ENCODE measurements at places on chromosomes 1 and 21. TPM values are rescaled to one million over a fixed set of nuclear protein-coding genes. Genes with fewer than 3 reads are reported as not detected.

DNA sequence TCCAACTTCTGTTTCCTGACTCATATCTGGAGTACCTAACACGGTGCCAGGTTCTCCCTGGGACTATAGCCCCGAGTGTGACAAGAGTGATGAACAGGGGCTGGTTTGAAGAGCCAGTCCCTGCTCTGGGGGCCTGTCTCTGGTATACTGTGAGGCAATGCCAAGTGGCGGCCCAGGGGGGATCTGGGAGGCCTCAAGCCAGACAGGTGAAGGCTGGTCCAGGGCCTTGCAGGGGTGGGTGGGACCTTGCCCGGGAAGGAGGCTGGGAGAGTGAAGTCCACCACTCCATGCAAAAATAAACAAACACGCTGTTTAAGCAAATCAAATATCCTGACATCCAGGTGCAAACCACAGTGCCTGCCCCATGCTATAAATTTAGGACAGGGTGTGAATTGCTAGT is 6.8 kb upstream of the PLXNA2 start:
- no peaks in the 10 kb centered on the region for H3K27me3 ChIP-seq
- H3K4me3 ChIP-seq, result no peak overlapping the region
- DNase-seq, result no peak
- H3K27ac ChIP-seq, result no peak overlapping the region

The LYPD8 gene
- not detected for total RNA-seq

- no peaks in the 10 kb centered on the region for H3K36me3 ChIP-seq
- no peak overlapping the region for H3K4me3 ChIP-seq
- no peaks in the 10 kb centered on the region for H3K27me3 ChIP-seq
- H3K4me1 ChIP-seq, result no peaks in the 10 kb centered on the region
- no peak overlapping the region for H3K27ac ChIP-seq
- DNase-seq, result no peak
Measured at GRCh38 chr1:200279810-200280411, 129.9 kb downstream of the ZNF281 start.

- H3K4me3 ChIP-seq, result no peak overlapping the region
- no peaks in the 10 kb centered on the region for H3K36me3 ChIP-seq
- DNase-seq, result no peak
- H3K27me3 ChIP-seq, result no peaks in the 10 kb centered on the region
Measured at GRCh38 chr1:29581256-29581655, 344.9 kb downstream of the PTPRU start.

The PTGS2 gene
- total RNA-seq, result 11.5 TPM

- peaks cover 27% of the 10 kb centered on the region for H3K4me1 ChIP-seq
- H3K27me3 ChIP-seq, result no peaks in the 10 kb centered on the region
- no peak for DNase-seq
Measured at GRCh38 chr1:205951746-205952145, 8.5 kb upstream of the SLC26A9 start.

The IL19 gene
- not detected for total RNA-seq

- no peak overlapping the region for H3K4me3 ChIP-seq
Measured at GRCh38 chr1:230157420-230158390, 90.7 kb downstream of the GALNT2 start.

GRCh38 chr21:34983680-34984086 is 65.4 kb downstream of the RUNX1 start:
- H3K27me3 ChIP-seq, result no peaks in the 10 kb centered on the region
- peaks cover 5% of the 10 kb centered on the region for H3K4me1 ChIP-seq
- H3K4me3 ChIP-seq, result no peak overlapping the region
- DNase-seq, result no peak
- H3K36me3 ChIP-seq, result no peaks in the 10 kb centered on the region

GRCh38 chr1:78267513-78268218 is 221.9 kb downstream of the GIPC2 start:
- H3K27ac ChIP-seq, result no peak overlapping the region
- H3K4me3 ChIP-seq, result no peak overlapping the region
- no peak for DNase-seq
- H3K4me1 ChIP-seq, result no peaks in the 10 kb centered on the region
- no peaks in the 10 kb centered on the region for H3K27me3 ChIP-seq

DNA sequence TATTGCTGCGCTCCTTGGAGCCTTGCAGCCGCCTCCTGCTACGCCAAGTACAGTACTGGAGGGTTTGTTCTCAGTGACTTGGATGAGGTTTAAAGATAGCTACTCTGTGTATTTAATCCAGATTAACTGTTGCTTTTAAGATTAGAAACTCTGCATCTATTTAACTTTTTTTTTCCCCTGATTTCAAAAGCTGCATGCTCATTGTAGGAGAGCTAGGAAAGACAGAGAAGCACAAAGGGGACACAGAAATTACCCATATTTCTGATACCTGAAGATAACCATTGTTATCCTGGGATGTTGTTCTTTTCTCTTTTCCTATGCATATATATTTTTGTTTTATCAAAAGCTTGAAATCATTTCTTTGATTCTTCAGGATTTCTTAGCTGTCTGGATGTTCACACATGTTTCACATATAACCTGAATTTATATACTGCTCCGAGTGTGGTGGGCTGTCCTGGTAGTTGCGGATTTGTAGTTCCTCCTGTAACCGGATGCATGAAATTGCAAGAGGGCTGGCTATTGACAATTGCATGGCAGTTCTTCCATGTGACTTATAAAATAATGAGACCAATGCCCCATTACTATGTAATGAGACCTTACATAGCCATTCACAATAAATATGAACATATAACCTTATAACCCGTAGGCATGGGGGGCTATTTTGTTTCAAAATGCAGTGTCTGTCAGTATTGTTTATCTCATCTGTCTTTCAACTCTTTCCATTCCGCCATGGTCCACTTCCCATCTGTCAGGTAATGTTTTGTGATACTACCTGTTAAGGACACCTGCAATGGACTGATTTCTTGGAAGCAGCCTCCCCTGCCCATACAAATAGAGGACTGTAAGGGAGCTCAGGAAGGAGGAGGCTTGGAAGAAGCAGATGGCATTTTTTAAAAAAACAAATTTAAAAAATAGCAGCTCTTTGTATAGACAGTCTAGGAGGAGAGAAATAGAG is 1.4 kb downstream of the RAVER2 start:
- no peaks in the 10 kb centered on the region for H3K36me3 ChIP-seq
- peaks cover 34% of the 10 kb centered on the region for H3K4me1 ChIP-seq
- DNase-seq, result no peak
- H3K4me3 ChIP-seq, result peak overlapping the region; percentile 95
- H3K27me3 ChIP-seq, result no peaks in the 10 kb centered on the region

The C1QC gene
- total RNA-seq, result 128 TPM

DNA sequence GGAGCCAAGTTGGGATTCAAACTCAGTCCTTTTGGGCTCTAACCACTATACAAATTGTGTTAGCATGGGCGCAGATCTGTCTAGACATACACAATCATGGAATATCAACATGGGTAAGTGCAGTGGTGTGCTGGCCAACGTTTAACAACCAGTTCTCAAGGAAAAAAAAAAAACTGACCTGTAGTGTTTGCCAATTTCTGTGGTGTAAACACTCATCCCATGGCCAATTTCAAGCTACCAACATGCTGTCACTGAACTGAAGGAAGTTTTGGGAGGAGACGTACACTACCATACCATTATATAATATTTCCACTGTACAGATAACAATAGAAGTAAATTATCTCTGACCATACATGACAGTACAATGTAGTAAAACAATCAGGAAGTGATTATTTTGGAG is 3.2 kb downstream of the TCEA3 start:
- H3K36me3 ChIP-seq, result no peaks in the 10 kb centered on the region
- H3K4me1 ChIP-seq, result peaks cover 46% of the 10 kb centered on the region
- no peak overlapping the region for H3K27ac ChIP-seq
- H3K27me3 ChIP-seq, result no peaks in the 10 kb centered on the region
- H3K4me3 ChIP-seq, result no peak overlapping the region
- DNase-seq, result no peak

The DNAH14 gene
- 5.6 TPM for total RNA-seq

The GCLM gene
- 8.1 TPM for total RNA-seq

DNA sequence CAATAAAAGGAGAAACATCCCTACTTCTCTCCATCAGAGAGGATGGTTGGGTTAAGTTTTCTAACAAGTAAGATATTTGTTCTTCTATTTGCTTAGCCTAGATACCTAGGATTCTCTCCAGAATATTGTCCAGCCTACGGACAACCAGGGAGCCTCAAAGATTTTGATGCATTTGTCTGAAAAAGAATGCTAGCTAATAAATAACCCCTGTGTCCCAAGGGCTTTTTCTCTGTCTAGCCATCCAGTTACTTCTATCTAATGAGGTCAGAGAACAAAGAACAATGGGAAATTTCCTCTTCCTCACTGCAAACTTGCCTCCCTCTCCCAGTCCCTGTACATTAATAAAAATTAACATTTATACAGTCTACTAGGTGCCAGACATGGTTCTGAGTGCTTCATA is 810 bp downstream of the RGS5 start:
- peak overlapping the region; percentile 16 for H3K4me3 ChIP-seq
- H3K36me3 ChIP-seq, result no peaks in the 10 kb centered on the region
- H3K4me1 ChIP-seq, result no peaks in the 10 kb centered on the region
- H3K27ac ChIP-seq, result no peak overlapping the region

- peaks cover 59% of the 10 kb centered on the region for H3K4me1 ChIP-seq
- no peaks in the 10 kb centered on the region for H3K27me3 ChIP-seq
Measured at GRCh38 chr1:46301808-46302640, 1.4 kb downstream of the LRRC41 start.

All from vagina (tissue), 2 donors.